ENCODE measurements at places on chromosomes 1 and 21.

GRCh38 chr1:107404756-107405155 is 263.9 kb downstream of the NTNG1 start:
- DNase-seq = no peak

DNA sequence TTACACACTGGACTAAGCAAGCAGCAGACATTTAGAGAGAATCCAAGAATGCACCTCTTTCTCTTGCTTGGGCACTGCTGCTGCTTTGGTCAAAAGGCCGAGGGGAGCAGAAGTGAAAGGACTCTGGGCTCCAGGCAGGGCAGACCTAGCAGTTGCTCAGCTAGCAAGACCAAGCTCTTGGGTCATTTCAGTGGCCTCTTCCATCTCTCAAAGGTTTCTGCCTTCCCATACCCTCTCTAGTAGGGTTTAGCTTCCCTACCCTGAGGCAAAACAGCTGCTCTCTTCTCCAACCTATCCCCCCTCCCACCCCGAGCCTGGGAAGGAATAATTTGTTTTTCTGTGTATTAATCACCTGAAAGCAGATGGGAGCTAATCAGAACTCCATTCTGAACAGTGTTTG is 25.8 kb downstream of the TFAP2E start:
- DNase-seq = no peak

- DNase-seq = no peak
These were observed 255.9 kb downstream of the LMO4 start for GRCh38 chr1:87584586-87584985.

- DNase-seq = no peak
These were observed 38.4 kb downstream of the STPG1 start for GRCh38 chr1:24374891-24375786.

- DNase-seq = no peak
These were observed 202.4 kb downstream of the HMCN1 start for GRCh38 chr1:185936641-185937040.

DNA sequence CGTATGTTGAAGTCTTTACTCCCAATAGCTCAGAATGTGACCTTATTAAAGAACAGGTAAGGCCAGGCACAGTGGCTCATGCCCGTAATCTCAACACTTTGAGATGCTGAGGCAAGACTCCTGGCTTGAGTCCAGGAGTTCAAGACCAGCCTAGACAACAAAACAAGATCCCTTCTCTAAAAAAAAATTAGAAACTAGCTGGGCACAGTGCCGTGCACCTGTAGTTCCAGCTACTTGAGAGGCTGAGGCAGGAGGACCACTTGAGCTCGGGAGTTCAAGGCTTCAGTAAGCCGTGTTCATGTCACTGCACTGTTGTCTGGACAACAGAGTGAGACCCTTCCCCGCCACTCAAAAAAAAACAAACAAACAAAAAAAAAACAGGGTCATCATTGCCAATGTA is 171.3 kb downstream of the RERE start:
- no peak for DNase-seq

DNA sequence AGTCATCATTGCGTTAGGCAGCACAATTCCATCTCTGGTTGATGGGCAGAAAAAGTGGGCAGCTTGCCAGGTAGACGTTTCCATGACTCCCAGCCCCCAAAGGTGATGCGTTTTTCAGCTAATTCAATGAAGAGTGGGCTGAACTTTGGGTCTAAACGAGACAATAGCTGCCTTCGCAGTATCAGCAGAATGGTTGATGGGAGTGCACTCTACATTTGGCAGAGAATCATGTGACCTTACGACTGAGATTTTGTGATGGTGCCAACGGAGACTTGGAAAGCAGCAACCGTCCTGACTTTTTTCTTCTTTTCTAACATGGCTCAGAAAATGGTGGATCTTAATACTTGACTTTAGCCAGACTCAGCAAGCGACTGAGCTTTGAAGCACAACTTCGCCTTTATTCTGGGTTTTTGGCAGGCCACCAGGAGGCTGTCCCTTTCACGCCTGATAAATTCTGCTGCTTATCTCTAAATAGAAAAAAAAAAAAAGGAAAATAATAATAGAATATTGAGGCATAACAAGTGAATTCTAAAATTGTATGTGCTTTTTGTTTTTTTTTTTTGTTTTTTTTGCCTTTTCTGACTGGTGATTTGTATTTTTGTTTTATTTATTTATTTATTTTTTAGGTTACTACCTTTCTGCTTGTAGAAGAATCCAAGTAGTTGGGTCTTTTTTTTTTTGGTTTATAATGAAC is 804.8 kb downstream of the USP25 start:
- no peak for DNase-seq

DNA sequence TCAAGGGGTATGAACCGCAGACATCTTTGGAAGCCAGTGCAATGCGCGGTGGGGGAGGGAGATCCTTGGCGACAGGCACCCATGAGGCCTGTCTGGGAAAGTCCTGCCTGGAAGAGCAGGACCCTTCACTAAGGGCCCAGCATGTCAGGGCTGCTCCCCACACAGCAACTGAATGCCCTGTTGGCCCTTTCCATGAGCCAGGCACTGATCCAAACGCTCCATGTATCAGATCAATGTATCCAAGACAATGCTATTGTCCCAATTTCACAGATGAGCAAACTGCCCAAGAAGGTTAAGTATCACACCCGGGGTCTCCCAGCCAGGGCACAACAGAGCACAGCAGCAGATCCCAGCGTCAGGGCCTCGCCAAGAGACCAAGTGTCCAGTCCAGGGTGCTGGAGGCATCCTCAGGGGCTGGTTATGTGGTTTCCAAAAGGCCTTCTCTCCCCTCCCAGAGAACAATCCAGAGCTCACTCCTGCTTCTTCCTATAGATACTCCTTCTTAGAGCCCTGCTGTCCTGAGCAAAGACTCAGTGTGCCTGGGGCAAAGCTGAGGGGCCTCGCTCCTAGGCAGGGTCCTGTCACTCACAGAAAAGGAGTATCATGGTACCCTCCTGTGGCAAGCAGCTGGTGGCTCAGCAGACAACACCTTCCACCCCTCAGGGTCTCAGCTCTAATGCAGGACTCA is 328.0 kb downstream of the NPHP4 start:
- DNase-seq = no peak

DNA sequence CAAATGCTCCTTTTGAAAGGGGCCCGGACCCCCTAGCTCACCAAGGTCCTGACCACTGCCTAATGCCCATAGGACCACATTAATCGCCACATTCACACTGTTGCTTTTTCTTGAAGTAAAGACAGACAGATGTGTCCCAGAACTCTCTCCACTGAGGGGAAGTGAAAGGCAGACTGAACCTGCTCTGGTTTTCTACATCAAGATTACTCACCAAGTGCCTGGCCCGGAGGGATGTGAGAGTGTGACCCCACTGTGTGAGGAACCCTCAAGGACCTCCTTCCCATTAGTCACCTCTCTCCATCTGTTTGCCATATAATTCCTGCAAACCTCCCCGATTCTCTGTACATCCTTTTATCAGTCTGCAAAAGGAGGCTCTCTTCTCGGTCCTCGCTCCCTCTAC is 381.5 kb downstream of the OMA1 start:
- DNase-seq = no peak

DNA sequence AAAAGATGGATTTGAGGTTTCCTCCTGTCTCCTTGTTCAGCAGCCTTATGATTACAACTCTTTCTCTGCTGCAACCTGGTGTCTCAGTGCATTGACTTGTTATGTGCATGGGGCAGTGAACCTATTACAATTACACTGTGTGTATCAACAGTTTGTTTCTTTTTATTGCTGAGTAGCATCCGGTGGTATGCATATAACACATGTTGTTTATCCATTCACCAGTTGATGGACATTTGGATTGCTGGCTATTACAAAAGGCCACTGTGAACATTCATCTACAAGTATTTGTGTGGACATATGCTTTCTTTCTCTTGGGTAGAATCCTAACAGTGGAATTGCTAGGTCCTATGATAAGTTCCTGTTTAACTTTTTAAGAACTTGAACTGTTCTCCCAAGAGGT is 65.9 kb downstream of the FMO4 start:
- no peak for DNase-seq

DNA sequence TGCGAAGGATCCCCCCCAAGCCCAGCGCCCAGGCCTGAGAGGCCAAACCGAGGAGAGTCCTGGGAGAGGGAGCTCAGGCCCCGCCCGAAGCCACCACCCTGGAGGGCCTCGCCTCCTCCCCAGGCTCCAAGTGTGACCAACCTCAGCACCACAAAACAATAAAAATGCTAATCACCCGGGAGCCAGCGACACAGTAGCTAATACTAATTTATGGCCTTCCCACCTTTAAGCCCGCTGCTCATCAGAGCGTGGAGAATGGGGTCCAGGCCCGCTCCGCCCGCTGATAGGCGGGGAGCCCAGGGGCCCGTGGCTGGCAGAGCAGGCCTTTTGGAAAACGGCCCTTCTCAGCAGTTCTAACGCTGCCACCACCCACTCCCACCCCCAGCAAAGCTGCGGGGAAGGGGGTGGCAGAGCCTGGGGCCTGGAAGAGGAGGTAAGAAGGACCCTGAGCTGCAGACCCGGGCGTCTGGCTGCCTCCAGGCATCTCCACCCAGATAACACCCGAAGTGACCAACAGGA is 20.4 kb upstream of the TAS1R2 start:
- DNase-seq = no peak

GRCh38 chr1:63731117-63732043 is 42.4 kb upstream of the ROR1 start:
- no peak for DNase-seq

DNA sequence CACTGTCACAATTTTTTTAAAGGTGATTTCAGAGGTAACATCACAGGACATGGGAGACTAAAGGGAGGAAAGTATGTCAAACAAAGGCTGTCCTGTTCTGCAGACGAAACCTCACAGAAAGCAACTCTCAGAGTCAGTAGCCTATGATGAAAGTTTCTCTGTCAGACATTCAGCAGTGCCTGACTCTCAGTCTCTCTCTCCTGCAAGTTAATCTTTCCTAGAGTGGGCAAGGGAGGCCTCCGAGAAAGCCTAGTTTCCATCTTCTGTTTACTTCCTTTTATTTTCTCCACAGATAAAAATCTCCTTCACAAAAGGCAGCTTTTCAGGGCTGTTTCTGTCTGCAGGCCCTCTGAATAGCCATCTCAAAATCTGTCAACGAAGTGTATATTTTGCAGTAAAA is 24.9 kb upstream of the FMO2 start:
- DNase-seq = no peak

DNA sequence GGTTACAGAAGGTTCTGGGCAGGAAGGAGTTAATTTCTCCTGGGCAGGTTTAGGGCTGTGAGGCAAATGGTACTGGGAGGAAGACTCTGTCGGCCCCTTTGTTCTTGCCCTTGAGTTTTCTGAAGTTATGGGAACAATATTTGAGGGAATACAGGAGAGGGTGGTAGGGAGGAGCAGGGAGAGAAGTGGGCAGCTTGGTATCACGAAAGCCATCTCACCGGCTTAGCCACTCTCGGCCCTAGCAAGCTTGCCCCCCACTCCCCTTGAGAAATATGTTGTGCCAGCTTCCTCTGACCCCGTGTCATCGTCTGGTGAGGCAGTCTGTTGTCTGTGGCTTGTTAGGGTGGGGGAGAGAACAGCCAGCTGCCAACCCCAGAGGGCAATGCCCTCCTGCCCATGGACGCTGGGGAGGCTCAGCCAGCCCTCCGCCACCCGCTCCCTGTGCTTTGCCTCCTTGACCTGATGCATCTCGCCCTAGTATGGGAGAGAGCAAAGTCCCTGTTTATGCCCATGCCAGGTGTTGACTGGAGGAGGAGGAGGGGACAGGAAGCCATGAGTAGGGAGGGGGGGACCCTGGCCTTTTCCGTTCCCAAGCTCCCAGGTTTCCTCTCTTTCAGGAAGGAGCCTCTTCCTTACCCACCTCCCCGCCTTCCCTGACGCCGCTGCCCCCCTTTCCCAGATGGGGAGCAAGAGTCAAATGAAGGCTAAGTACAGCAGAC is 1.2 kb downstream of the EFNA1 start:
- DNase-seq = no peak

DNA sequence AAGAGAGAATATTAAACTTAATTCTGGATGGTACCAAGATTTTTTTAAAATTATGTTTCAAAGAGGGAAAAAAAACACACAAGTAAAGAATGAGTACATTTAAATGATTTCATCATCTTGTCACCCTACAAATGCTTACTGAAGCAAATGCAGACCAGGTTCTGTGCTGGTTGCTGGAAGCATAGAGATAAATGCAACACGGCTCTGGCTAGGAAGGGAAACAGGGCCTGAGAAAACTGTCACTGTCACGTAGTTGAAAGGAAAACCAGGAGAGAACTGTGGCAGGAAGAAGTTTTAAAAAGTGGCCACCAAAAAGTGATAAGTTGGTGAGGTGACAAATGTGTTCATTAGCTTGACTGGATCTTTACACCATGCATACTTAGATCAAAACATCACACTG is 336.9 kb upstream of the NFIA start:
- no peak for DNase-seq

DNA sequence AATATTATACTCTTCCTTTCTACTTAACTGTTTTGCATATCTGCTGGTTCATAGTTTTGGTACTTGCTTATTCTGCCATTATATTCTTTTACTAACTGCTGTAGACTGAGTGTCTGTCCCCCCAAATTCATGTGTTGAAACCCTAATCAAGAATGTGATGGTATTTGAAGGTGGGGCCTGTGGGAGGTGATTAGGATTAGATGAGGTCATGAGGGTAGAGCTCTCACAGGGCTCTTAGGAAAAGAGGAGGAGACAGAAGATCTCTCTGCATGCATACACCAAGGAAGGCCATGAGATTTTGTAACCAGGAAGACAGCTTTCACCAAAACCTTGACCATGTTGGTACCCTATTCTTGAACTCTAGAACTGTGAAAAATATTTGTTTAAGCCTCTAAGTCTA is 354.1 kb upstream of the B3GALT2 start:
- DNase-seq = no peak

GRCh38 chr1:5385096-5385799 is 607.0 kb downstream of the NPHP4 start:
- DNase-seq = no peak

DNA sequence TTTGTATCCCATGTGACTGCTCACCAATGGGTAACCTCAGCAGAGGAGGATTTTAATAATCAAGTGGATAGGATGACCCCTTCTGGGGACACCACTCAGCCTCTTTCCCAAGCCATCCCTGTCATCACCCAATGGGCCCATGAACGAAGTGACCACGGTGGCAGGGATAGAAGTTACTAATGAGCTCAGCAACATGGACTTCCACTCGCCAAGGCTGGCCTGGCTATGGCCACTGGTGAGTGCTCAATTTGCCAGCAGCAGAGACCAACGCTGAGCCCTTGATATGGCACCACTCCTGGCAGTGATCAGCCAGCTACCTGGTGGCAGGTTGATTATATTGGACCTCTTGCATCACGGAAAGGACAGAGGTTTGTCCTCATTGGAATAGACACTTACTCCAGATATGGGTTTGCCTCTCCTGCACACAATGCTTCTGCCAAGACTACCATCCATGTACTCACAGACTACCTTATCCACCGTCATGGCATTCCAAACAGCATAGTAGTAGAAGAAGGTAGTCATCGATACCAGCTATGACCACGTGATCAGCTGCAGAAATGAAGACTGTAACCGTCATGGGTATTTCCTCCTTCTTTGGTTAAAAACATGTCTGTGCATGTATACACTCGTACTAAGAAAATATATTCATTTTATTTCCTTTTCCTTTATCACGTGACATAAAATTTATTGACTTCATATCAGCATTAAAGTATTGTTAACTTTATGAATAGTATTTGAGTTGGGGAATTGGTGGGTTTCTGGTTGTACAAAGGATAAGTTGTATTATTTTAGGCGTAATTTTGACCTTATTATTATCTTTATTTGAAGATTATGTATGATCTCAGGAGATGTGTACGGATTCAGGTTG is 562.6 kb downstream of the PTPRU start:
- no peak for DNase-seq

Measured in left renal cortex interstitium (tissue), 4 donors.